ENCODE measurements at places on chromosomes 3 and 15. TPM values are rescaled to one million over a fixed set of nuclear protein-coding genes. Genes with fewer than 3 reads are reported as not detected.

GRCh38 chr3:174340624-174341587 lies 518.2 kb upstream of the NAALADL2 start:
- no peak for DNase-seq

DNA sequence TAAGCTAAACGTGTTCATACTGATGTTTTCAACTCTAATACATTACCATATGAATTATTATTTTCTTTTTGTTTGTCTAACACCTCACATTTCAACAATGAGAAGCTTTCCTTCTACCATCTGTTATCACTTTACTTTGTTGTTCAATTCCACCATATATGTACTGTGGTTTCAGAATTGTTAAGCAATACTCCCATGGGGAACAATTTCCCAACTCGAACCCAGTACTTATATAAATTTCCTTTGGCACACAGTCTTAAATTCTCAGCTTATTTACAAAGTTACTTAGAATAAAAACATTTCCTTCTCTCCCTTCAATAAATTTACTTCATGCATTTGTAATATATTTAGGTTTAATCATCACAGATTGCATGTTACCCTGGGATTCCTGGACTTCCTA lies 1764.4 kb downstream of the OTOL1 start:
- no peak for DNase-seq

GRCh38 chr15:26974120-26974780 lies 3.3 kb downstream of the GABRG3 start:
- no peak for DNase-seq

- DNase-seq = no peak
These were observed 659.0 kb downstream of the NTRK3 start for GRCh38 chr15:87597346-87598052.

DNA sequence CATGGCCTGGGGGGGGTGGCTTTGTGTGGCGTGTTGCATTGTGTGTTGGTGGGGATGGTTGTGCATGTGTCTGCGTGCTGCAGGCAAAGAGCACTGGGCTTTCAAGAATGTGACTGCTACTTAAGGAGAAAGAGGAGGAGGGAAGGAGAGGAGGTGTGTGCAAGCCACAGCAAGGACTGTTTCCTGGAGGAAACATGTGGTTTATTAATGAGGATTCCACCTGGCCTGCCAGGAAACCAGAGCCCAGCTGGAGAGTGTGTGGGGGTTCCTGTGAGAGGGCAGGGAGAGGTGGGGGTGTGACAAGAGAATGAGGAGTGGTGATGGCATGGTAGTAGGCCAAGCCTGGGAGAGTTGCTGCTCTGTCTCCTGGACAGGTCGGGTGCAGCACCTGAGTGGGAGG lies 258.1 kb upstream of the ROPN1 start:
- DNase-seq = no peak

DNA sequence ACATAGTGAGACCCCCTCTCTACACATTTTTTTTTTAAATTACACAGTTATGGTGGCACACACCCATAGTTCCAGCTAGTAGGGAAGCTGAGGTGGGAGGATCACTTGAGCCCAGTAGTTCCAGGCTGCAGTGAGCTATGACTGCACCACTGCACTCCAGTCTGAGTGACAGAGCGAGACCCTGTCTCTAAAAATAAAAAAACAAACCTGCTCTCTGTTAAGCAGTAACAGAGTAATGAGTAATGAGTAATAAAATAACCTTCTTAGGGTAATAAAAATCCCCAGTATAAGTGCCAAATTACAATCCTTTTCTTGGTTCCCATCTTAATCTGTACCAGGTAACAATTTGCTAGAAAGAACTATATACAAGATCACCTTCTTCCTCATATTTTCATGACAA lies 65.9 kb upstream of the PLXND1 start:
- DNase-seq = no peak

DNA sequence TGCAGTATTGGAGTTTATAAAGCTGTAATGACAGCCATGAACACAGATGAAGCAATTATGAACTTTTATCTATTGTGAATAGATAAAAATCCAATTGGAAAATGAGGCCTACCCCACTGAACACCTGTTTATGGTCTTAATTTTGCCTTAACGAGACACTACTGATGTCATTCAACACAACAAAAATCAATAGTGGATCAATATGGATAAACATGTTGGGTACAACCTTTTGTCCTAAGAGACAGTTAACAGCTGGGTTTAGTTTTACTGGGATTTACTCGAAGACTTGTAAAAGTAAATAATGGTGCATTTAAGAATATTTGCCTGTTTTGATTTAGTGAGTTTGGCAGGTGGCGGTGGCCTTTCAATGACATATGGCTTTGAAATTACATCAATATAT lies 217.8 kb downstream of the NR1D2 start:
- no peak for DNase-seq

DNA sequence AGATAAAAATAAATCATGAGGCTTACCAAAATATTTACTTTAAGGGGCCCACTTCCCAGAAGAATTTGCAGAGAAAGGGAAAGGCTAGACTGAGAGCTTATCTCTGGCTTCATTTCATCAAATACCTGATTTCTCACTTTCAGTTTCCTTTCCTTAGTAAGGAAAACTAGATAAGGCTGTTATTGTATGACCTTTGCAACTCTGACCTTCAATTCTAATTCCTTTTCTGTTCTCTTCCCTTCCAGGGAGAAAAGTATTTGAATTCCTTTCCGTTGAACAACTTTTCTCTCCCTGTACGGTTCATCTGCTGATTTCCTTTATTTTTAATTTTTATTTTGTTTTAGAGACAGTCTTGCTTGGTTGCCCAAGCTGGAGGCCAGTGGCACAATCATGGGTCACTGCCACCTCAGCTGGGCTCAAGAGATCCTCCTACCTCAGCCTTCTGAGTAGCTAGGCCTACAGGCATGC lies 7.1 kb upstream of the PXK start:
- DNase-seq = no peak

DNA sequence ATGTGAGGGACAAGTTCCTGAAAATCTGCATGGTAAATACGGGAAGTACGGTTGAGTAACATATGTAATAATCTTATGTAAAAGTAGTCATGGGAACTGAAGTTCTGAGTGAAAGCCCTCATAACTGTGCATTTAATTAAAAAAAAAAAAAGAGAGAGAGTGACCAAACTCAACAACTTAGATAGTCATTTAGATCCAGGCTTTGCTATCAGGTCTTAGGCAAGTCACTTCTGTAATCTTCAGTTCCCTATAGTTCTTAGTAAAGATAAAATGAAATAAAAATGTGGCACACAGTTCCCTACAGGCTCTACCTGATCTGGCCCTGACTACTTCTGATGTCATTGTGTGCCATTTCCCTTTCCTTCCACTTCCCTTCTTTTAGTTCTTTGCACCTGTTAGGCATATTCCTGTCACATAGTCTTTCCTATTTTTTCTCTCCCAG lies 15.0 kb downstream of the RNF111 start:
- DNase-seq = no peak

Gene LTK
- 0.24 TPM for total RNA-seq

Gene TTC23
- 18.8 TPM for total RNA-seq

Gene ZNF660
- total RNA-seq = 0.88 TPM

Gene ANKUB1
- total RNA-seq = not detected

Data from glomerular endothelial cell (primary cell).